Activated naive CD4-positive, alpha-beta T cell treated with anti-CD3 and anti-CD28 coated beads for 36 hours (primary cell): ENCODE measurements at places on chromosomes 7 and 10. TPM values are rescaled to one million over a fixed set of nuclear protein-coding genes. Genes with fewer than 3 reads are reported as not detected.
A peak's percentile ranks its signal among the peaks of the same experiment; 100 is the strongest.

The SLC26A5 gene
- not detected for total RNA-seq

The CYP3A4 gene
- total RNA-seq: not detected

The CFAP69 gene
- total RNA-seq: 0.25 TPM

The SRGN gene
- total RNA-seq: 198 TPM

The CRTAC1 gene
- total RNA-seq: not detected

The OR13A1 gene
- total RNA-seq: not detected

DNA sequence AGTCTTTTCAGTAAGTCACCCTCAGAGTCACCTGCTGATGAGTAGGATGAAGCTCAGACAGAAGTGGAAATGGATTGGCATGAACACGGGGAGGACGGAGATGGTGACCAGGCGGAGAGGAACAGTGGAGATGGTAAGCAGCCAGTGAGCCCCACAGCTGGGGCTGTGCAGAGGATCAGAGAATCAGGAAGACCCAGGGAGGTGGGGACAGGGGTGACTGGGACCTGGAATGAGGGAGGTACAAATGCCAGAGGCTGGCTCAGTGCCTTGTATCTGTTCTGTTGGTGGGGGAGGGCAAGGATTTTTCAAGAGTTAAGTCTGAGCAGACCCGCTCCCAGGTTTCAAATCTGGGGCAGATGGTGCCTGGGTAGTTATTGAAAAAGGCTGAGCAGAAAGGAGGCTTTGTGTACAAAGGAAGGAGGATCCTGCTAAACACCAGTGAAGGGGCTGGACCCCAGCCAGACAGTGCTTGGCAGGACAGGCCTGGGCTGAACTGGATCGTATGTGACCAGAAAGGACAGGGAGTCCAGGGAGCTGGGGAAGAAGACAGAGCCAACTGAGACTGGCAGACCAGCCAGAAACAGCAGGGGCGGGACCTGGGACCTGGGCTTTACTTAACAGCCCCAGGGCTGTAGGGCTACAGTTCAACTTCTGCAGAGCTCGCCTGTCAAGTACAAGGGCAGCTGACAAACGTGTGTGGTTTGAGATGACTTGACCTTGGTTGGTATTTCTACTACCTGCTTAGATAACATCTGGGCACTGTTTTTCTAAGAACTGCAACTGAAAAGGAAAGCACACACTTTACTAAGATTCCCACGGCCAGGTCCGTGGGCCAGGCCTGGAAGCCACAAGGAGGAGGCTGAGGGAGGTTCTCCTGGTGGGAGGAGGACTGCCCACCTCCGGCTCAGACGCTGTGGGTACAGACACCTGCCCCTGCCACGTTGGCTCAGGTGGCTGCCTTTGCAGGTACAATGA, 13.2 kb upstream of the FRMPD2 start:
- no peak overlapping the region for H3K27ac ChIP-seq
- H3K4me3 ChIP-seq: no peak overlapping the region
- peaks cover 10% of the 10 kb centered on the region for H3K27me3 ChIP-seq

DNA sequence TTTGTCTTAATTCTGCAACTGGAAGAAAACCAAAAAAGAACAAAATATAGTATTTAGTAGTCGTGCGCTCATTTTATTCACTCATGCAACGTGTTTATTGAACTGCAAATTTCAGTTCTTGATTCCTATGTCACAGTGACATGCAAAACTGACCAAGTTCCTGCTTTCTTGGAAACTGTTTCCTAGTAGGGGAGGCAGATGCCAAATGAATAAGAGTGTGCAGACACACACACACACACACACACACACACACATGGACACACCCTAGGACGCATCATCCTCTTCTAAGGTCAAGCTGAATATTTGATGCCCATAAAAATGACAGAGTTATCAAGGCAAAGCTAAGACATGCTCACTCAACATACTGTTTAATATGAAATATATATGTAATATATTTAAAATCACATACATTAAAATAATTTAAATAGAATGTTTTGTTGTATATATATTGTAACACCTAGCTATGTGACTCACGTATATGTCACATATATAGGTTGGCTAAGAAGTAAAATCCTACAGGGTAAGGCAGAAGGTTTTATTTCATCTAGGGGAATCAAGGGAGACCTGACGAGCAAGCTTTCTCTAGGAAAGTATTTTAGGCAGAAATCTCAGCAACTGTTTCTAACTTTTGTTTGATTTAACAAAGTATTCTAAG, 79.6 kb downstream of the SVIL start:
- H3K4me3 ChIP-seq: no peak overlapping the region
- H3K27me3 ChIP-seq: no peaks in the 10 kb centered on the region
- no peaks in the 10 kb centered on the region for H3K4me1 ChIP-seq
- H3K27ac ChIP-seq: no peak overlapping the region

DNA sequence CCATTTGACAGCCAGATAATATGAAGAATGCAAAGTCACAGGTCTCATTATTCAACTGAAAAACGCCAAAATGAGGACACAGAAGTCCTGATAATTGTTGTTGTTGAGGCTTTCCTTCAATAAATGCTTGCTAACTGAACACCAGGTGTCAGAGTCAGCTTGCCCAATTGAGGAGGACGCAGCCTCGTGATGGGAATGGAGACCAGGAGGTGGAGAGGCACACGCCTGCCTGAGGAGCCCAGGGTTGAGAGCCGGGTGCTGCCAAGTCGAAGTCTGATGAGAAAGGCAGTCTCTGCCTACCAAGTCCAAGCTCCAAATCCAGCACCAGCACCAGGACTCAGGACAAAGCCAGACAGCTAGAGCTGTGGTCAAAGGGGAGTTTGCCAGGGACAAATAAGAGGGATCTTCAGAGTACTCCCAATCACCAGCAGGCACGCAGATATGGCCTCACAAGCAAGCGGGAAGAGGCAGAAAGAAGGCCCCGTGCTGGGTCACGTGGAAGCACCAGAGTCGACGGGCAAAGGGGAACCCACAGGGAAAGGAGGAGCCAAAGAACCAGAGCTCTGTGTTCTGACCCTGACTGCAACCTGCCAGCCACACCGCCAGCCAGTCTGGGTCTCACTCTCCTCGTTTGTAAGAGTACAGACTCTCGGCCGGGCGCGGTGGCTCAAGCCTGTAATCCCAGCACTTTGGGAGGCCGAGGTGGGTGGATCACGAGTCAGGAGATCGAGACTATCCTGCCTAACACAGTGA, 47.6 kb downstream of the VOPP1 start:
- peaks cover 20% of the 10 kb centered on the region for H3K36me3 ChIP-seq
- H3K27me3 ChIP-seq: no peaks in the 10 kb centered on the region

DNA sequence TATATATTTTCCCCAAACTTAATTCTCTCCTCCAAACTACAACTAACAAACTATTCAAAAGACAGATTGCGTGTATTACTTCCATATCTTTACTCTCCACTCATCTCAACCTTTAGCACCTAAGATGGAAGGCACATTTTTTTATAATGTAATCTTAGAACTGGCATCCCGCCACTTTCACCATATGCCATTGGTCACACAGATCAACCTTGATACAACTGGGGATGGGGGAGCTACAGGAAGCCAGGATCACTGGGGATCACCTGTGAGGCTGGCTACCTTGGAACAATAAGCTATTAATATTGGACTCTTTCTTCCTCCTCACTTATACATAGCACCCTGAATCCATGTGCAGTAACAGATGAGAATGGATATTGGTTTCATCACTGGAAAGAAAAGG, 469.6 kb upstream of the LRRN3 start:
- no peak overlapping the region for H3K4me3 ChIP-seq
- H3K4me1 ChIP-seq: no peaks in the 10 kb centered on the region
- no peak overlapping the region for H3K27ac ChIP-seq
- no peaks in the 10 kb centered on the region for H3K27me3 ChIP-seq
- no peak for DNase-seq

GRCh38 chr7:64101126-64101942, 56.1 kb downstream of the ZNF727 start:
- H3K4me3 ChIP-seq: no peak overlapping the region
- no peak for DNase-seq
- peaks cover 2% of the 10 kb centered on the region for H3K36me3 ChIP-seq
- no peak overlapping the region for H3K27ac ChIP-seq
- no peaks in the 10 kb centered on the region for H3K27me3 ChIP-seq

DNA sequence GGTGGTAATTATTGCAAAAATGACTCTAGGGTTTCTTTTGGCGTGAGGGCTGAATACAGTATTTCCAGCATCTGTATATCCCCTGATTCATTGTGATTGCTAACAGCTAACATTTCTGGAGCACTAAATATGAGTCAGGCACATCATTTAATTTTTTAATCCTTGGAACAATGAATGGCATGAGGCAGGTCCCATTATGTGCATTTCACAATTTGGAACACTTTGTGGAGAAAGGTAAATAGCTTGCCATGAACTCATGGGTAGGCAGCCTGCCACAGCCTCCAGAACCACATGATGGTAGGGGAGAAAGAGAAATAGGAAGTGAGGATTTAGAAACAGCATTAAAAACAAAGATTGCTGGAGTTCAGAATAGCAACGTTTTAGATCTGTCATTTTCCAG, 1.7 kb downstream of the NPTX2 start:
- peaks cover 6% of the 10 kb centered on the region for H3K4me1 ChIP-seq
- H3K4me3 ChIP-seq: no peak overlapping the region
- H3K27me3 ChIP-seq: peaks cover 50% of the 10 kb centered on the region

GRCh38 chr7:3588341-3588740, 287.3 kb downstream of the SDK1 start:
- H3K36me3 ChIP-seq: no peaks in the 10 kb centered on the region
- no peak overlapping the region for H3K4me3 ChIP-seq
- H3K27me3 ChIP-seq: no peaks in the 10 kb centered on the region

DNA sequence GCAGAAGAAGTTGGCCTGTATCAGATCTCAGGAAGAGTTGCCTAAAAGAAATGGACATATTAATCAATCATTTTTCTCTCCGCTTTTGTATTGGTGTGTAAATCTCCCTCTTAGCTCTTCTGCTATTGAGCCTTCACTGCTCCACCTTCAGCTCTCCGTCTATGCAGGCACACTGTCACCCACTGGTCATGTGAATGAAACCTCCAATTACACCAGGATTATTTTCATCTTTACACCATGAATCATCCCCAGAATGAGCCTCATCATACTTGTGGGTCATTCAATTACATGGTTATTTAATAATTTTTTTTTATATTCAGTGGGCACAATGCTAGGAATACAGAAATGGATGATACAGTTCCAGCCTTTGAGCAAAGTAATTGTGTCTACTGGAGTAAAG, 92.6 kb downstream of the LRRC4 start:
- no peak overlapping the region for H3K4me3 ChIP-seq
- peaks cover 24% of the 10 kb centered on the region for H3K36me3 ChIP-seq
- H3K4me1 ChIP-seq: peaks cover 3% of the 10 kb centered on the region
- DNase-seq: peak; percentile 10
- no peak overlapping the region for H3K27ac ChIP-seq

DNA sequence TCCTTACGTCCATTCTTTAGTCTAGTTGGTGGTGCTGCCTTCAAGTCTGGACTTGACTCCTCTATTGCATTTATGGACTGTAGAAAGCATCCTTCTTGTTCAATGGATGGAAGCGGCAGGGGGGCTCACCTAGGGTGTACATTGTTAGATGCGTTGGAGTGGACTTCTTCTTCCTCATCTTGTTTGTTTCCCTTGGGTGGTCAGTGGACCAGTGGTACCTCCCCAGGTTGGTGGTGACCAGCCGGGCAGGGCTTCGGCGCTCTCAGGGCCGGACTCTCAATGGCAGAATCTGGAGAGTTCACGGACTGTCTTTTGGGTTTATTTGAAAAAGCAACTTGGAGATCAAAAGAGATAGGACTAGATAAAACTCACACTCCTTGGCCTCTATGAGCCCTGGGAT, 6.2 kb upstream of the BTBD16 start:
- H3K27ac ChIP-seq: no peak overlapping the region
- no peaks in the 10 kb centered on the region for H3K36me3 ChIP-seq
- no peak overlapping the region for H3K4me3 ChIP-seq
- no peak for DNase-seq
- H3K4me1 ChIP-seq: no peaks in the 10 kb centered on the region

DNA sequence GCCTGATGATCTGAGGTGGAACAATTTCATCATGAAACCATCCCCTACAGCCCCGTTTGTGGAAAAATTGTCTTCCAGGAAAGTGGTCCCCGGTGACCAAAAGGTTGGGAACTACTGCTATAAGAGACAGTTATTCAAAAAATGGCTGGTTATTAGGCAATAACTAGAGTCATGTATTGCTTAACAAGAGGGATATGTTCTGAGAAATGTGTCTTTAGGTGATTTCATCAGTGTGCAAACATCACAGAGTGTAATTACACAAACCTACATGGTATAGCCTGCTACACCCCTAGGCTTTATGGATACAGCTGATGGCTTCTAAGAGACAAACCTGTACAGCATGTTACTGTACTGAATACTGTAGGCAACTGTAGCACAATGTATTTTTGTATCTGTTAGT, 71.3 kb upstream of the CSTF2T start:
- no peak for DNase-seq
- H3K4me3 ChIP-seq: no peak overlapping the region
- H3K36me3 ChIP-seq: no peaks in the 10 kb centered on the region
- H3K27ac ChIP-seq: no peak overlapping the region
- no peaks in the 10 kb centered on the region for H3K27me3 ChIP-seq
- H3K4me1 ChIP-seq: peaks cover 2% of the 10 kb centered on the region

- H3K4me1 ChIP-seq: peaks cover 25% of the 10 kb centered on the region
- H3K4me3 ChIP-seq: peak overlapping the region; percentile 68
- DNase-seq: no peak
- no peaks in the 10 kb centered on the region for H3K36me3 ChIP-seq
Measured at GRCh38 chr10:105837951-105838350, 1196.9 kb downstream of the SORCS3 start.

DNA sequence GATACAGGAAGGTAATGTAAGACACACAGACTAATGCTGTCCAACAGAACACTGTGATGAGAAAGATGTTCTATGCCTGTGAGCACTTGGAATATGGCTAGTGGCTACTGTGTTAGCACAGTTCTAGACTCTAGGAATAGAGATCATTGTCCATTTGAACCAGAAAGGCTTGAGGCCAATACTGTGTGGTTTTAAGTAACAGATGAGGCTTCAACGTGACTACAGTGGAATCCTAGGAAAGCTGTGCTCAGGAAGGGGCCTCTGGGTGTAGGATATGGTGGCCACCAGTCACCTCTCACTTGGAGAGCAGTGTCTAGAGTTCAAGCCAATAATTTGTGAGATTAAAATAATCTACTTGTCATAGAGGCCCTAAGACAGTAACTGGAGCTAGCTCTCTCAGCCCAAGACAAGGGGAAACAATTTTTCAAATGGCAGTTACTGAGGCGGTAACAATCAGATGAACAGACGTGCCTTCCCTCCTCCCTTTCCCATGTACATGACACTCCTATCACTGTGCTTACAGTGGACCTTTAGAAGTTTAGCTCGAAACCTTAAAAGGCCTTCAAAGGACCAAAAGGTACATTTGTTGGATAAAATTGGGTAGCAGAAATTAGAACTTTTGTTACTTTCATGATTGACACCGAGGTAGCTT, 10.2 kb downstream of the ZDHHC16 start:
- H3K36me3 ChIP-seq: peaks cover 49% of the 10 kb centered on the region
- no peaks in the 10 kb centered on the region for H3K27me3 ChIP-seq
- no peak for DNase-seq

GRCh38 chr7:46651070-46651469, 730.0 kb upstream of the IGFBP3 start:
- no peaks in the 10 kb centered on the region for H3K4me1 ChIP-seq
- H3K4me3 ChIP-seq: no peak overlapping the region
- no peak overlapping the region for H3K27ac ChIP-seq
